ENCODE measurements at places on chromosomes 12 and 14.

DNA sequence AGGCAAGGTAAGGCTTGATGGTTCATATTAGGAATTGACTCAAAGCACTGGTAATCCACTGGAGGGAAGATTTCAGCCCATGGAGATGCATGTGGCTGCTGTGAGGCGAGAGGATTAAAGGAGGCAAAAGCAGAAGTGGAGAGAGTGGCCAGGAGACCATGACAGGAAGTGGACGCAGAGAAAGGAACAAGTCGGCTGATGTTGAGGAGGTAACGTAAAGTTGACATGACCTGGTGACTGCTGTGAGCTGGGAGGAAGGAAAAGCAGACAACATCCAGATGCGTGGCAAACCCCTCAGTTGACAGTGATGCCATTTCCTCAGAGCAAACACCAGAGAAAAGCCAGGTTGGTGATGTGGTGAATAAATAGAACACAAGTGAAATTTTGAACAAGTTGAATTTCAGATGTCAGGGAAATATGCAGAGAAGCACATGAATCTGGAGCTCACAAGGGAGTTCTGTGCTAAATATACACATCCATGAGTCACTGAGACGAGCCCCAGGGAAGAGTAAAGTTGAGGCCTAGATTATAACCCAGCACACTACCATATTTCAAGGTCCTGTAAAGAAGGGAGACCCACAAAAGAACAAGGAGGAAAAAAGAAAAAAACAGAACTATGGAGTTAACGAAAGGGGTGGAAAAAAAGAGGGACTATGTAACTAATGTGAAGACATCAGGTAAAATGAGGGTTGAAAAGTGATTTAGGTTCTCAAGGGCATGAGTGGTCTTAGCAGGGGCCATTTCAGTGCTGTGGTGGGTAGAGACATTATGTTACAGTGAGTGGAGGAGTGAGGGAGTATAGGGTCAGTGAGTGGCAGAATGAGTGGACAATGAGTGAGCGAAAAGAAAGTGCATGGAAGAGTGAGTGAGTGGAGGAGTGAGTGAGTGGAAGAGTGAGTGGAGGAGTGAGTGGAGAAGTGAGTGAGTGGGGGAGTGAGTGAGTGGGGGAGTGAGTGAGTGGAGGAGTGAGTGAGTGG lies 61.6 kb upstream of the GZMB start:
- DNase-seq, result no peak

DNA sequence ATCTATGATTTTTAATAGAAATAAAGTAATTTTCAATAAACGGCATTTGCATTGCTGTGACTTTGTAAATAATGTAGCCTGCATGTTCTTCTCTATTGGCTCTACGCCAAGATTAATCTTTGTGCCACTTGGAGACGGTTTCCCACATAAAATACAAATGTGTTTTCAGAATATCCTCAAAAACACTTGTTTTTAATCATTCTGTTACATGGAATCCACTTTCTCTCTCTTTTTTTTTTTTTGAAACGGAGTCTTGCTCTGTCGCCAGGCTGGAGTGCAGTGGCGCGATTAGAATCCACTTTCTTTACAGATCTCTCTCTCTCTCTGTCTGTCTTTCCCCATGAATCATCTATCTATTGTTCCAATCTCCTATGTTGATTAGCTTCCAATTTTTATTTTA lies 22.8 kb upstream of the SSPN start:
- DNase-seq, result no peak

DNA sequence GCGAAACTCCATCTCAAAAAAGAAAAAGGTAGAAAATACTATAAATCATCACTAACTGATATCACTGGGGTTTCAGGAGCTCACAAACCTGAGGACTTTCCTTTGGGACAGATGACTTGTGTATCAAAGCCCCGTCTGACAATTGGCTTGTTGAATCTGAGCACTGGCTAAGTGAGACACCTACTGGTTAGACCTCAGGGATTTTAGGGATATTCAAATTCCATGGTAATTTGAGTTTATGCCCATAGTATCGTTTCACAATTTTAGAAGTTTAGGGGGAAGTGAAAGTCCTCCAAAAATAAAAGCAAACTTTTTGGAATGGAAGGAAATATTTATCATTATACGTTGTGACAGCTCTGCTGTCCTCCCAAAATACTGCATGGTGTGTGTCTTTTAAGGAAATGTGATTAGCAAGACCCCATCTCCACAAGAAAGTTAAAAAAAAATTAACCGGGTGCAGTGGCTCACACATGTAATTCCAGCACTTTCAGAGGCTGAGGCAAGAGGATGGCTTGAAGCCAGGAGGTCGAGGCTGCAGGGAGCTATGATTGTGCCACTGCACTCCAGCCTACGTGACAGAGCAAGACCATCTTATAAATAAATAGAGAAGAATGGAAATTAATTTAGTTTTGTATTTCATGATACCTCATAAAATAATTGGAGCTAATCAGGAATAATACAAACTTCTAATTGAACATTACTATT lies 49.2 kb downstream of the FBXL14 start:
- no peak for DNase-seq

DNA sequence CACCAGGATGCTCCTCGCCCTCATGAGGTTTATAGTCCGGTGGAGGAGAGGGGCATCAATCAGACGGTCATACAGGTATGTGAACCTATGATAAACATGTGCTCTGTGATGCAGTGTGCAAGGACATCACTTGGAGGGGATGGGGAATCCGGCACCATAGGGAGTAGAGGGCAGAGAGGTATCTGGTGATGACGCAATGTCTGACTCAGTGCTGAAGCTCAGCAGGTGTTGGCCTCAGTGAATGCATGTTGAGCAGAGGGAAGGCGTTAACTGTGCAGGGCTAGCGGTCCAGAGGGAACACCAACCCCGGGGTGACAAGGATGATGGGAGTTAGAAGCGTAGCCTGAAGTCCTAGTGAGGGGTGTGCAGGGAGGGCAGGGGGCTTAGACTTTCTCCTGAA lies 200.9 kb downstream of the TMEM132C start:
- DNase-seq, result no peak

GRCh38 chr14:36315159-36315853 lies 5.1 kb downstream of the MBIP start:
- DNase-seq, result no peak

- no peak for DNase-seq
These were observed 7.7 kb downstream of the DYRK2 start for GRCh38 chr12:67656251-67656650.

DNA sequence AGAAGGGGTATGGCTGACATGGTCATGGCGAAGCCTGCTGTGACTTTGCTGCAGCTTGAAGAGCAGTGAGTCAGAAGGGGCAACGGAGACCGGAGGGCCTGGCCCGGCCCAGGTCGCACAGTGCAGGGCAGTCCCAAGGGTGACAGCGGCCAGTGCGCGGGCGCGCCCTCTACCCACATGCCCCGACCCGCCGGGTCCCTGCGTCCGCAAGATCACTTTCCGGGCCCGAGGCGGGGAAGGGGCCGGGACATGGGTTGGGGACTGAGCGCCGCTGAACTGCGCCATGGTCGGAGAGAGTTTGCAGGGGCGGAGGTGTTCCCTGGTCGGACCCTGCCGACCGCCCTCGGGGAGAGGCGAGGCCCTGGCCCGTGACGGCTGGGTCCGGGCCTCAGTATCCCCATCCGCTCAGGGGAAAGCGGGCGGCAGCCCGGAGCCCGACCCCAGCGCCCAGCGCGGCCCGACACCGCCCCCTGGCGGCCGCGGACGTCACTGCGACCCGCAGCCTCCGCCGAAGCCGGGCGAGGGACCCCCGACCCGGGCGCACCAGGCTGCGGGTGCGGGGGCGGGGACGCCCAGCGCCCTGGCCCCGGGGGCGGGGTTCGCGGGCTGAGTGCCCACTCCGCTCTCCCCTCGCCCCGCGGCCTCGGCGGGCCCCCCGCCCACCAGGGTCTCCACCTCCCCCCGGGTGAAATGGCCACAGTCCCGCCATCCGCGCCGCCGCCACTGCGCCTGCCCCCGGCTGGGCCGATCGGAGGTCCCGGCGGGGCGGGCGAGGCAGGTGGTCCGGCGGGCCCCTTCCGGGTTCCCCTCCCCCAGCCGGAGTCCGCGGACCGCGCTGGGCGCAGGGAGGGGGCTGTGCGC lies 7.2 kb upstream of the ANKRD9 start:
- peak; percentile 86 for DNase-seq

GRCh38 chr14:69066396-69067171 lies 86.3 kb downstream of the DCAF5 start:
- DNase-seq, result no peak

DNA sequence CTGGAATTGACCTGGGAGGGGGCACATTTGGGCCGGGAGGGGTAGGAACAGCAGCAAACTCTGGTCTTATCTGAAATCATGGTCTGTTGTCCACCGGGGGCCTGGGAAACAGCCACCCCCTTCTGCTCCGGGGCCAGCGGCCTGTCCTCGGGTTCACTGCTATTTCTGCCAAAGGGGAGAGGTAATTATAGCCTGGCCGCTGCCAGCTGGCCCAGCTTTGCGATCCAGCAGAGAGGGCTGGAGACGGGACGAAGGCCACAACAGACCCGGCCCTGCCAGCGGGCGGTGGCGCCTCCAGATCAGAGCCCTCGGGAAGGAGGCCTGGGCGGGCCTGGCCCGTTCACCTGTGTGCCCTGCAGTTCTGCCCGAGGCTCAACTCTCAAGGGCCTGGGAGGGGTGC lies at the start of gene C14orf180:
TSS of gene C14orf180 (plus strand) at position 258 of the 400 bp plus-strand sequence. CDS start 6,667 bp downstream, outside the sequence.
- DNase-seq, result no peak

DNA sequence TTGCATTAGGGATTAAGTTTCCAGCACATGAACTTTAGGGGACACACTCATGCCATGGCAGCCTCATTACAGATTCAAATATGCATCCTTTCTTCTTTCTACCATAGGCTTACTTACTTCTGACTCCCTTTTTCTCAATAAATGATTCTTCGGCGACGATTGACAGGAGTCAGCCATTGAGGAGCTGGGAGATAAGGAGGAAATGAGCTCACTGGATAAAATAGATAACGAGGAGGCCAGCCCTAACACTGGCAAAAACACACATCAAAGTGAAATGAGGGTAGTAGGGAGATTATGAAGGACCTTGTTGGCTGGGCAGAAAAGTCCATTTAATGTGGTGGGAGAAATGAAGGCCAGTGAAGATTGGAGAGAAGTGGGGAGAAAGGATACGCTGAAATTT lies 172.2 kb downstream of the SLC41A2 start:
- no peak for DNase-seq

DNA sequence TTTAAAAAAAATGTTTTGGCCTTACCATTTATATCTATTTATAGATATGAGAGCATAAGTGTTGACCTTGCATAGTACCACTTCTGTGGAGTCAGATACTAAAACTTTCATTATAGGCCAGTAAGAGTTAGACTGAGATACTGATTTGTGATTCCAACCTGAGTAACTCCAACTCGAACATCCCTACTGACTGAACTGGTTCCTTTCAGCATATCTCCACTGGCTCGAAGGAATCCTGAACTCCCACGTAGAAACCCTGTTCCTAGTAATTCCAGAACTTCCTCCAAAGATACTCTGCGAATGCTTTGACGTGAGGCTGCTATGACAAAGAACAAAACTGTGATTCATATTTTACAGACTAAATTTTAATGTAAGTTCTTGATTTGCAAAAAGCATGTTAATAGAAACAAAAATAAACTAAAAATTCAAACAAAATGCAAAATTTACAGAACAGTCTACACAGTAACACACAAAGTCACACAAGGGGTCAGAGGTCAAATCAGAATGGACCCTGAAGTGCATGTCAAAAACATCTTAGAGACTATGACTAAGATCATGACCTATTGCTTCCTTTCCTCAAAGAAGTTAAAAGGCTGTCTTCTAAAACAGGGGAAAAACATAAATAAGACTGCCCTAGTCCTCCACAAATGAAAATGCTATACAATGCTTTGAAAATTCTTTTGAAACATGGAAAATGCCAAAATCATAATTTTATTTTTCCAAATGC lies 31.5 kb downstream of the HEATR5A start:
- DNase-seq, result no peak

GRCh38 chr12:76927170-76927784 lies 48.5 kb upstream of the CSRP2 start:
- DNase-seq, result peak; percentile 84

DNA sequence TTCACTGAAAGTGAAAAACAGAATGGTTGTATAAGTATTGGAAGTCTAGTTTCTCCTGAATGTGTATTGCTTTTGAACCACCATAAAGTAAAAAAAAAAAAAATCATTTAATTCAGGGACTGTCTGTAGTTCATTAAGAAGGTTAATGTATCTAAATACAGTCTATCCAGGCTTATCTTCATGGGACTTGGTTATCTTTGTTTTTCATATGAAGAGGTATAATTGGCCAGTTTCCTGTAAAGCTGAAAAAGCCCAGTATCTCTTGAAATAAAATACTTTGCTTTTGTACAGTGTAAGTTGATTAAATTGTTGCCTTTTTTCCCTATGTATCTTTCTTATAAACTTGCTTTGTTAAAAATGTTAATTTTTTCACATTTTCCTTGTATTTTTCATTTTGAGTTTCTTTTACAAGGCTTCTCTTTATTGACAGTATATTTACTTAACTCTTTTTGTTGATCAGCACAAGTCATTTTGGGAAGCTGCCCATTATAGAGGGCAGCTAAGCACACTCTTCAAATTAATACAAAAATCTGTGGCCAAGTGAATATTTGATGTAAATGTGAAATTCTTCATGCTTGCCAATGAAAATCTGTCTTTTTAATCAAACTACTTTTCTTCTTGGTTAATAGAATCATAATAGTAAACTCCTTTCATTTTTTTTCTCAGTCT lies 156.0 kb downstream of the TMTC3 start:
- DNase-seq, result no peak

- no peak for DNase-seq
These were observed 10.5 kb downstream of the RNASE10 start for GRCh38 chr14:20515846-20516245.

DNA sequence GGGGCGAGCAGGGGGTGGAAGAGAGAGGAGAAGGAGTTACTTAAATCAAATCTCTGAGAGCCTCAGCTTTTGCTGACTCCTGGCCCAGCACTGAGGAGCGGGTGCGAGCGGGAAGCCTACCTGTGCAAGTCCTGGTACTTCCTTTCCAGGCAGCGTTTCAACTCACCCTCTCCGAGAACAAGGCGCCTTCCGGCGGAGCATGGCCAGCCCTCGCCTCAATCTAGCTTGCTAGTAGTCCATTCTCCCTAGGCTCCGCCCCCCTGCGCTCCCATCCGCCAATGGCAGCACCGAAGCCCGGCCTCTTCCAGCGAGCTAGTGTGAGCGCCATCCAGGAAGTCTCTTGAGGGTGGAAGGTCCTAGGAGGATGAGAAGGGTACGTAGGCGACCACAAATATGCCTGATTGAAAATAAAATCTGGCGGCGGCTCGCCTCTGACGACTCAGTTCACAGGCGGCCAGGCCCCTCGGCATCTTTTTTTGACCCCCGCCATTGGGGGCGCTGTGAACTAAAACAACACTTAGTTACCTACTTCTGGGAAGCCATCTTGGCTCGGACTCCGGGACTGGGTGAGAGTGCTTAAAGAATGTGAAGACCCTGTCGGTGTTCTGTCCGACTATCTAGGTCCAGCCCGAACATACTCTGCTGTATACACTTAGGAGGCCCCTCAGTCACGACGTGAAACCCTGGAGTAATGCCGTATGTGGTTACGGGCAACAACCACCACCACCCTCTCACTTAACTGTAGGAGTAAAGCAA lies at the start of gene CHD8:
TSS of gene CHD8 (minus strand) at position 212 of the 756 bp plus-strand sequence. CDS start 24,480 bp downstream, outside the sequence.
- DNase-seq, result peak; percentile 99

- DNase-seq, result no peak
These were observed 1761.3 kb upstream of the SEL1L start for GRCh38 chr14:83294941-83295340.

All from glutamatergic neuron (in vitro differentiated cells).